Articular chondrocyte of knee joint (primary cell): ENCODE measurements at places on chromosomes 3 and 15. TPM values are rescaled to one million over a fixed set of nuclear protein-coding genes. Genes with fewer than 3 reads are reported as not detected.

SLC28A1 gene
- not detected in 2 replicates for total RNA-seq

IGF2BP2 gene
- 34.9 and 43.3 TPM in 2 replicates for total RNA-seq

TPRG1 gene
- 3.7 and 4.3 TPM in 2 replicates for total RNA-seq

KNG1 gene
- total RNA-seq = not detected in 2 replicates

PODXL2 gene
- 0.78 and 1.1 TPM in 2 replicates for total RNA-seq

SCAANT1 gene
- not detected in 2 replicates for total RNA-seq

JMJD7 gene
- total RNA-seq = 2.7 and 3.1 TPM in 2 replicates

SEMA3F gene
- total RNA-seq = 9.5 and 14.2 TPM in 2 replicates

LRRC57 gene
- 16.8 and 18.7 TPM in 2 replicates for total RNA-seq
